ENCODE measurements at places on chromosomes 13 and 19.
A peak's percentile ranks its signal among the peaks of the same experiment; 100 is the strongest.

DNA sequence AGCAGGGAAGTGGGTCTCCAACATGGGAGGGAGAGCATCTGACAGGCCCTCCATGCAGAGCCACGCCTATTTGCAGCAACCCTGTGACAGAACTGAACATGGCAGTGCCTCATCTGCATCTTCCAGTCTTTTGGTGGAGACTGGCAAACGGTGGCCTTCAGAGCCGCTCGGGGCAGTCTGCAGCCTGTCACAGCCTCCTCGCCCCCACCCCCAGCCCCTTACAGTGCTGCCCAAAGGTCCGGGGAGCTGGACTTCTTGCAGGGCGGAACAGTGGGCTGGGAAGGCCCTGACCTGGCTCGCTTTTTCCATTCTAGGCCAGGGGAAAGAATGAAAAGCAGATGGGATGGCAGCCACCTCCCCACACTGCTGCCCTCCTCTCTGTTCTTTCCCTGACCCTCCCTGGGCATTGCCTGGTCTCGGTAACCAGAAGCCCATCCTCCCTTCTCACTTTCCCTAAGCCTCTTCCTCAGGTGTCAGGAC, 2.7 kb downstream of the CALM3 start:
- no peak for DNase-seq

- DNase-seq, result no peak
These were observed 6.6 kb upstream of the DACH1 start for GRCh38 chr13:71873418-71874247.

DNA sequence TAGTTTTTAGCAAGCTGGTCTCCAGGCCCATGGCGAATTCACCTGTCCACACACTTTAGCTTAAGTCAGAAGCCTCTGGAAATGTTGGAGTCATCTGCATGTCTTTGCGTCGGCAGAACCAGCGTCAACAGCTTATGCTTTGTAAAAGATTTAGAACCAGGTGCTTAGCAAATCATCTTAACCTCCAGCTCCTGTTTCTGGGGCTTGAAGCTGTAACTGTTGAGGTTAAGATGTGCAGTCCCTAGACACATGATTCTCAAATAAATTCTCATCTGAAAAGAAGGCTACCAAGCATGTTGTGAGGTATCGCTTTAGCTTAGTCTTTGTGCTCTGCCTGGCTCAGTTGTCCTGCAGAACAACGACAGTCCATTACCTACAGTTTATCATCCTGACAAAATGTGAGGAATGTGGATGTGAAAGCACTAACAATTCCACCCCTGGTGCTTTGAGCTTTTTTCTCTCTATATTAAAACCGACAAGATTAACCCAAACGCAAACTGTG, 4.4 kb downstream of the EFNB2 start:
- DNase-seq, result no peak

DNA sequence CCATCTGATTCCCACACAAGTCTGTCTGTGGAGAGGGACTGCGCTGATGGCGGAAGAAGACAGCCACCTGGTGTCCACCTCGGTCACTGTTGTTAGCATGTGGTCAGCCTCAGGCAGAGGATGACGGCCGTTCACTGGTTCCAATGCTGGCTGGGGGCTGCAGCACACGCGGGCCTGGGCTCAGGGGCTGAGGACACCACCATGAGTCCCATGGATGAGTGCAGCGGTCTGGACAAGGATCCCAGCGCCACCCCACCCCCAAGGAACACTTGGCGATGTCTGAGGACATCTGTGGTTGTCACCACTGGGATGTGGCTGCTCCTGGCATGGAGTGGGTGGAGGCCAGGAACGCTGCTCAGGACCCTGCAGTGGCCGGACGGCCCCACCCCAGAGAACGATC, 10.9 kb downstream of the DPP9 start:
- no peak for DNase-seq

DNA sequence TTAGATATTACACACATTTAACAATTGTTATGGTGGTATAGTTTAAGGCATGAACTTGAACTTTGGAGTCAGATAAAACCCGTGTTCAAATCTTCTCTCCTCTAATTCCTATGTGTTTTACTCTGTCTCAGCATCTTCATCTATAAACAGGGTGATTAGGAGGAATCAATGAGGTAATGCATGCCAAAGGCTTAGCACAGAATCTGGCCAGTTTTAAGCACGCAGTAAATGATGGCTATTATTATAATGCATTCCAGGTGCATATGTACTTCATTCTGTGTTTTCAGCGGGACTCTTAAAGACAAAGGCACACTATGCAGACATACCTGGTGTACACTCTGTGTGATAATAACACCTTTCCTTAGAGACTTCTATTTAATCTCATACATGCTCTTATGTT, 88.0 kb upstream of the FRY start:
- no peak for DNase-seq

- no peak for DNase-seq
These were observed 4.3 kb downstream of the GAMT start for GRCh38 chr19:1396768-1397679.

DNA sequence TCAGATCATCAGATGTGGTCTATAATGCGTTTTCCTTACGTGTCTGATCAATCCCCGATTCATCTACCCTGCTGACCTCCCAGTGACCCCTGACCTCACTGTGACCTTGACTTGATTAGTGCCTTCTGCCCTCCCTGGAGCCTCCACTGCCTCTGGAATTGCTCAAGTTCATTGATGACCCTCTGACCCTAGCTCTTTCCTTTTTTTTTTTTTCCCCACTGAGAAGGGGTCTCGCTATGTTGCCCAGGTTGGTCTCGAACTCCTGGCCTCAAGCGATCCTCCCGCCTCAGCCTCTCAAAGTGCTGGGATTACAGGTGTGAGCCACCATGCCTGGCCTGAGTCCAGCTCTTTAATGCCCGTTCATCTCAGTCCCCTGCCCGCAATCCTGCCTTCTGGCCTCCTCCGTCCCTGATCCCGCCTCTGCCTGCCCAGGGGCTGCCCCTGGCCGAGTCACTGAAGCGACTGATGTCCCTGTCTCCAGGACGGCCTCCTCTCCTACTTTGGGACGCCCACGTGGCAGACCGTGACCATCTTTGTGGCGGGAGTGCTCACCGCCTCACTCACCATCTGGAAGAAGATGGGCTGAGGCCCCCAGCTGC, 4.0 kb upstream of the FTL start:
- no peak for DNase-seq

DNA sequence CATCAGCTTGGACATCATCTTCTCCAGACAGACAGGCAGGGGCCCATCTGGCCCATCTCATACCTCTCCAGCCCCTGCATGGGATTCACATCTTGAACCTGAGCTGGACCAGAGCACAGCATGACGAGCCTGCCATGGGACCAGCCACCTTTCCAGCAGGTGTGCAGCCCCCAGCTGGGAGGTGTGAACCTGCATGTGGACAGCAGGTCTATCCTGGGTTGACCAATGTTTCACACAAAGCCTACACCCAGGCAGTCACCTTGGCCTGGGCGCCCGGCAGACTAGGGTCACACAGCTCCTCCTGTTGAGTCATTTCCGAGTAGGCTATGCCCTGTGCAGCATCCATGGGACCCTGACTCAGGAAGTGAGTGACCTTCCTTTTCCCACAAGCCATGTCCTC, 41.4 kb downstream of the MAU2 start:
- DNase-seq, result no peak

- DNase-seq, result no peak
These were observed 19.1 kb upstream of the TEX101 start for GRCh38 chr19:43395561-43395960.

GRCh38 chr13:21202767-21203531, 26.5 kb downstream of the MRPL57 start:
- DNase-seq, result no peak

- no peak for DNase-seq
These were observed 21.6 kb downstream of the ARL11 start for GRCh38 chr13:49649963-49650312.

DNA sequence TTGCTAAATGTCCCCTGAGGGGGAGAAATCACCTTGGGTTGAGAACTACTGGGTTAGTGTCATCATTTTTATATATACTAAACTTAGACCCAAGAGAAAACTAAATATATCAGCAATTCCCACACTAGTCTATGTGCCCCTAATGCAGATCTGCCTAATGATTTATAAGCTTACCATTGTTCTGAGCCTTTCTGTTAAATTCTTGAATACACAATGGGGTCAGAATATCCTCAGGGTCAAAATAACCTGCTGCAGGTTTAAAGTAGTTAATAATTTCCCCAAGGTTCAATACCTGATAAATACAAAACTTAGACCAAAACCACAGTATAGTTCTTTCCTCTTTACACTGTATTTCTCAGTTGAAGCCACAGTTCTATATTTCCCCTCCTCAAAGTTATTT, 4.6 kb downstream of the VWA8 start:
- DNase-seq, result no peak

GRCh38 chr13:75766636-75767035, 130.5 kb downstream of the LMO7 start:
- no peak for DNase-seq

- DNase-seq, result no peak
These were observed 93.7 kb downstream of the FRY start for GRCh38 chr13:32125221-32125689.

GRCh38 chr13:108573455-108573854, 56.0 kb upstream of the MYO16 start:
- DNase-seq, result no peak

- DNase-seq, result no peak
These were observed 249.2 kb downstream of the ZNF536 start for GRCh38 chr19:30621326-30621920.

- no peak for DNase-seq
These were observed 828.1 kb downstream of the PCDH9 start for GRCh38 chr13:66402066-66402465.

DNA sequence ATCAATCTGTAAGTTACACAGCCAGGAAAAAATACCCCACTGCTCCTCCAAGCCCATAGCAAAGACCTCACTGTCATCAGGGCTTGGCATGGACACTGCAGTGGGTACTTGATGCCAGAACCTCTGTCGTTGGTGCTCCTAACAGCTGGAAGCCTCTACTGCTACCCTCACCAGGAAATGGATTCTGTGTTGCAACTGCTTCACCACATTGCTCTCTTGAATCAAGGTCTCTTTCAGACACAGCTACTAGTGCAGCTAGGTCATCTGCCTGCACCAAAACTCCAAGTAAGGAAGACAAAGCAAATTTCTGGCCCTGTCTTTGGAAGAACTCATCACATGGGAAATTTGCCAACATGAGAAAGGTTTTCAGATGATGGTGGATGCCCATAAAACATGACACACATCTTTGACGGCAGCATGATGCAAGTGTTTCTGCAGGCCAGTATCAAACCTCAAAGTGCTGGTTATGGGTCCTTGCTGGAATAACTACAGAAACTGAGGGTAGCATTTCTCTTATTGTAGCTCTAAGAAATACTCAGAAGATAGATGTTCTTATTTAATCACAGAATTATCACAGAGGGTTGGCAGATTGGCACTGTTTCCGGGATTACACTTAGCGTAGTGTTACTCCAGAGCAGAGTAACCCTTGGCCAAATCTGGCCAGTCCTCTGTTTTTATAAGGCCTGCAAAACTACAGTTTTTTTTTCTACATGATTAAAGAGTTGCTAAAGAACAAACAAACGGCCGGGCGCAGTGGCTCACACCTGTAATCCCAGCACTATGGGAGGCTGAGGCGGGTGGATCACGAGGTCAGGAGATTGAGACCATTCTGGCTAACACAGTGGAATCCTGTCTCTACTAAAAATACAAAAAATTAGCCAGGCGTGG, 12.9 kb upstream of the PCCA start:
- DNase-seq, result no peak

GRCh38 chr19:39307046-39307821, 11.0 kb downstream of the IFNL1 start:
- no peak for DNase-seq

- no peak for DNase-seq
These were observed 189.4 kb downstream of the PCDH17 start for GRCh38 chr13:57820924-57821323.

DNA sequence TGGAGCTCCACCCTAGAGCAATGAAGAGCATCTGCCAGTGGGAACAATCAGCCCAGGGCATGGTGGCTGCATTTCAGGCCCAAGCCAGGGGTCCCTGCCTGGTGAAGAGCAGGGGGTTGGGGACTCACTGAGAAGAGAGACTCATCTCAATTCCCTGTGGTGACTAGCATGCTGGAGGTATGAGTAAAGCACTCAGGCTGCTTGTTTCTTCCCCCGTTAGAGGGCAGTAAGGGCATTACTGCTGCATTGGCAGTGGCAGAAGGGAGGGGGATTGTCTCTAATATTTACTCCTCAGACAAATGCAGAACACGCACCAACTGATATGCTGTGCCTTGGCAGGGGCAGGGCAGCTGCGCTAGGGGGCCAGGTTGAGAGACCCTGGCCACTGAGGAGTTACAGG, 329.1 kb downstream of the SLITRK5 start:
- no peak for DNase-seq

DNA sequence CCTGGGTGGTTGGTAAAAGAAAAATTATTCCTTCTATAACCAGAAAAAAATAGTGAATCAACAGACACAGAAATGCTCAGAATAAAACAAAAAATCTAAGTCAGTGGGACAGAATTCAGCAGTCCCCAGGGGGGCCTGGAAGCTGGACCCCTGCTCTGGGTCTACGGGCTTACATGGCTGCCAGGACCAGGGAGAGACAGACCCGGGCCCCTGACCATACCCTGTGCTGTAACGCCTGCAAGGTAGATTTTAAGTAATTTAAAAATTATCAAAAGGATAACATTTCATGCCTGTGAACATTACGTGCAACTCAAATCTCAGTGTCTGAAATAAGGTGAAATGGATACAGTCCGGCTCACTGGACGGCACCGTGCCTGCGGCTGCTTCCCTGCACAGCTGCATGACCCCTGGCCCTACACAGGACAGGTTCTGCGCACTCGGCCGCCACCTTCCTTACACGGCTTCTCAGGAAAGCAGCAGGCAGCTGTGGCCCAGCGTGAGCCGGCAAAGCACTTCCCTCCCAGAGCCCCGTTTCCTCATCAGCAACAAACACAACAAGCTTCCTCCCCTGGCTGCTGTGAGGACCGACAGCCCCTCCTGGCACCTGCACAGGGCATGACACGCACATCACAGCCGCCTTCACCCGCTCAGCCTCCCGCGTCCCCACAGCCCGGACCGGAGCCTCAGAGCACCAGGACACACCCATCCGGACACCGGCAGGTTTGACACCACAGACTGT, 22.2 kb downstream of the RASA3 start:
- peak; percentile 50 for DNase-seq

- DNase-seq, result no peak
These were observed 137.0 kb downstream of the FLT1 start for GRCh38 chr13:28357911-28358433.

- no peak for DNase-seq
These were observed 373.0 kb downstream of the FGF14 start for GRCh38 chr13:102028868-102029267.

DNA sequence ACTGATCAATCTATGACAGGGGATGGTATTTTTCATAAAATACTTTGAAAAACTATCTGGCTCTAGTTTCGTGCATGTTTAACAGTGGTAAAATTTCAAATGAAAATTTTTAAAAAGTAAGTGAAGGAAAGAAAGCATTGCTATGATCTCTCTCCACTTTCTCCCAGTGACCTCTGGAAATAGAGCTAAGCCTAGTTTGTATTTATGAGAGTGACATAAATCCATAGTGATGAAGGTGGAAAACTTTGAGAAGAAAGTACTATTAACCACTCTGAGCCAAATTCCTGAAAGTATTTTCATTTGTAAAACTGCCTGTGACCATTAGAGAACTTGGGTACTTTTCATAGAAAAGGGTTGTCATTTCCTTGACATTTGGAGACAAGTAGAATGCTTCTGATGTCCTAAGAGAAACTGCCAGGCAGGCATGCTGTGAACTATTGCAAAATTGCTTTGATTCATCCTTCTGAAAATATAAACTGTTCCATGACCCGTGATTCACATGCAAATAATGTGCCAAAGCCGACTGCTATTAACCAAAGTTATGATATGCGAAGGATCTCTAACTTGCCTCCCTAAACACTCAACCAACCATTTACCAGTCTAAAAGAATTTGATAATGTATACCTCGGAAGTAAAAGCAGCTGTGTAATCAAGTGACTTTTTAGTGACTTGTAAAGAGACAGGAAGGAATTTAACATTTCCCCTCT, 133.2 kb downstream of the VWA8 start:
- no peak for DNase-seq
